ENCODE measurements at places on chromosomes 2 and 18.

DNA sequence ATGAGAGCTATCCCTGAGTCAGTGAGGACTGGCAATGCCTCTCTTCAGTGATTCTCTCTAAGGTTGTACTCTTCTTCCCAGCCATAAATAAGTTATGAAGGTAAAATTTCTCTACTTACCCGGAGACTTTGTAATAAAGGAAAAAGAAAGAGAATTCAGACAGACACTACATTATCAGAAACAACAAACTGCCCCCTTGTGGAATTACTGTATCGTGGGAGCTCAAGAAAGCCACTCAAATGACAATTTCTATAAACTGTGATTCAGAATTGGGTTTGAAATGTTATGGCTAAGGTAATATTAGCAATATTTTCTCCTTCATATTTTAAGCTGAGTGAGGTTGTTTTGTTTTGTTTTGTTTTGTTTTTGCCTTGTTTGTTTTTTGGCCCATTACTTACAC is 155.8 kb upstream of the TANK start:
- no peak for DNase-seq

DNA sequence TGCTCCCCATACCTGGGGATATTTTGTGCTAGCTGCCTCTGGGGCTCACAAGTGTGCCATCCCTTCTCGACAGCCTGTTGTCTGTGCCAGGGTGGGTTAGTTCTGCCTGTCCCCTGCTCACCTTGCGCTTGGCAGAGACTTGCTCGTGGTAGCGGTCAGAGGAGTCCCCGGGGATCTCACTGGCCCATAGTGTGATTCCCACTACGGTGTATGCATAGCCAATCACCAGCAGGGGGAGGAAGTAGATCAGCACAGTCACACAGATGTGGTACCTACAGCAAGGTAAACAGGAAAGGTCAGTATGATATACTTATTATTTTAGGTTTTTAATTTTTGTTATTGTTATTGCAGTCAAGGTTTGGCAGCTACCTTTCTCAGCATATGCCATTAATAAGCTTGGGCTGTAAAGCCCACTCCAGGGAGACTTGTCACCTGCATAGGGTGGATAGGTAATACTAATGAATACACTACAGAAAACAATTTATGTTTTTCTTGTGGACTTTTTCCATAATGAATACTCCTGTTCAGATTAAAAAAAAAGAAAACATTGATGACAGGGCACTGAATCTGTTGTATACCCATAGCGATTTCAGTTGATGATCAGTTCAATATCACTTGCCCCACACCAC is 95.2 kb downstream of the POLE4 start:
- DNase-seq = no peak

- DNase-seq = no peak
These were observed 63.0 kb downstream of the MAPK4 start for GRCh38 chr18:50622865-50623393.

DNA sequence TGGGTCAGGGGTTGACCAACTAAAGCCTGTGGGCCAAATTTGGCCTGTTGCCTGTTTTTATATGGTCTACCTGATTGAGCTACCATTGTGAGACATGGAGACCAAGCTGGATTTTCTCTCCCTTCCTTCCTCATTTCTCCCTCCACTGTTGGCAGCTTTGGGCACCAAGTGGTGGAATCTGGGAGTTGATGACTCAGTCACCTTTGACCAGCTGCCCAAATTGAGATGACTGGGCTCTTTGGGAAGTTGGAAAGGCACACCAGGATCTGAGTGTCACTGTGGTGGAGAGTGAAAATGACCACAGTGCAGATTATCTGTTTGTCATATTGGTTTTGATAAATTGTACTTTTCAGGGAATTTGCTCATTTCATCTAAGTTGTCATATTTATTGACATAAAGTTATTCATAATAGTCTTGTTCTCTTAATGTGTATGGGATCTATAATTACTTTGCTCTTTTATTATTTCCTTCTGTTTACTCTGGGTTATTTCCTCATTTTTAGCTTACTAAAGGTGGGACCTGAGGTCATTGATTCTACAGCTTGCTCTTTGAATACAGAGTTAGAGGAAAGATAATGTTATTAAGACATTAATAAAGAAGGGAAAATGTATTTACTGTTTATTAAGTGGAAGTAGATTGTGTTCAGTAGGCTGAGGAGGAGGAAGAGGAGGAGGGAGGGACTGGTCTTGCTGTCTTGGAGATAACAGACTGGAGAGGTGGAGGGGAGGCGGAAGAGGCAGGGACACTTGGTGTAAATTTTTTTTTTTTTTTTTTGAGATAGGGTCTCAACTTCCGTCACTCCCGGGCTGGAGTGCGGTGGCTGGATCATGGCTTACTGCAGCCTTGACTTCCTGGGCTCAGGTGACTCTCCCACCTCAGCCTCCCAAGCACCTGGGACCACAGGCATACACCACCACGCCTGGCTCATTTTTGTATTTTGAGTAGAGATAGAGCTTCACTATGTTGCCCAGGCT is 31.8 kb downstream of the AGFG1 start:
- DNase-seq = no peak

DNA sequence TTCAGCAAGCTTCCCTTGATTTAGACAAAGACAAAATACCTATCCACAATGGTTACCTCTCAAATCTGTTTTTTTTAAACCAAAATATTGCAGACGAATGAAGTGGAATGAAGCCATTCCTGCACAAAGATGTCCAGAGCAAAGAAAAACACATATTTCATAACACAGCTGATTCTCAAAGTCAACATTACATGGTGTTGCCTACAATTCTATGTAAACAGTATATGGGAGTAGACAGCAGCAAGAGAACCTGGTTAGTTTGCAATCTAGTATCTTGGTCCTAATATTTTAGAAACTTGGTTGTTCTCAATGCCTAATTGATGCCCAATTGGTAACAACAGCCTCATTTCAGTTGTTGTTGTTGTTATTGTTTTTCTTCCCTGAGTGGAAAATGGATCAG is 1240.9 kb upstream of the CHAC2 start:
- no peak for DNase-seq

- no peak for DNase-seq
These were observed 29.2 kb upstream of the ACVR1C start for GRCh38 chr2:157657858-157658257.

DNA sequence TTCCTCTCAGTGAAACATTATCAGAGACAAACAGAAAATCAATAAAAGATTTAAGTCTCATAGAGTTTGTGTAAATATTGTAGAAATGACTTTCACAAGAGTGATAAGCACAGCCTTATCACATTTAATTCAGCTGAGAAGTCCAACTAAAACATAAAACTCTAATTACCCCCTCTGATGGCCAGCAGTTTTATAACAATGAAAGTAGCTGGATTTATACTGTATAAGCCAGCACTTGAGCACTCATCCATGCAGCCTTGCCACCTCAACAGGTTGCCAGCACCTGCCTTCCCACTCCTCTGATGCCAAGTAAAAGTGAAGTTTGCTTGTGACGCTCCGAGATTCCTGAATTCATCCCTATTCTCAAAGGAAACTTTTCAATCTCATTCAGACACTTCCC is 103.0 kb upstream of the STK39 start:
- no peak for DNase-seq

DNA sequence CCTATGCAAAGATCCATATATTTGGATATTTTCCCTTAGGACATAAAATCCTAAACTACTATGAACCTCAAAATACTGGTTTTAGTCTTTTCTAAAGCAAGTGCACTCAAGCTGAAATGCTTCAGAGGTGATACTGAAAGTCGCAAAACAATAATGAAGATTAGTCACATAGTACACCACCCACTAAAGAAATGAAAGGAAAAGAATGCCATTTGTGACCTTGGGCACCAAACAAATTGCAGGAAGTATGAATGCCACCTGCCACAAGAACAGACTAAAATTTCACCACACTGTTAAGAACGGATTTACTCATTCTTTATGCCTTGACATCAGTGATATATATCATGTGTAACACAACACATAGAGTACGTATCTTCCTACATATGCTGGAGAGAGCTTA is 161.5 kb downstream of the ZNF521 start:
- no peak for DNase-seq

DNA sequence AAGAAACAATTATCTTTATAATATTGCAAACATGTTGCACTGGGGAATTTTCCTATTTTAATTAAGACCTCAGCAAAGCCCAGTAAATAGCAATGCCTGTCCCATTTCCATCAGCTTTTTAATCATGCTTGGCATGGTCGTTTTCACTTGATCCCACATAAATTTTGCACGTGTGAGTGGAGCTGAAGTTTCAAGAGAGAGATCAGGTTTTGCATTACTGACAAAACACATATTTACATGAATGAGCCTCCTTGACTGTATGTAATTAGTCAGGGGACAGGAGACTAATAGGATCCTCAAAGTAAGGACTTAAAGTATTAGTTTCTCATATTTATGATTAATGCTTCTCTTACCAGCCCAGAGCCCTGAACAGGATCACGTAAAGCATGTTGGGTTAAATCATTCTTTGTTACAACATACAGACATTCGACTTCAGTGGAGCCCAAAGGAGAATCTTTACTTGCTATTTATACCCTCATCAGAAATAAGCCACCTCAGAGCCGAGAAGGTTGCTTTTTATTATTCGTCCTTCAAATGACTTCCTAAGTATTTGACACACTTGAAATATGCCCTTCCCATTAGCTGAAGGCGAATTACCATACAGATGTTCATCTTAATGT is 711.3 kb downstream of the GALR1 start:
- DNase-seq = no peak

- DNase-seq = no peak
These were observed 5.2 kb downstream of the GNLY start for GRCh38 chr2:85699325-85699724.

- no peak for DNase-seq
These were observed 102.2 kb downstream of the ALPK2 start for GRCh38 chr18:58526425-58527284.

- no peak for DNase-seq
These were observed 25.7 kb upstream of the PTPN4 start for GRCh38 chr2:119734047-119734446.

DNA sequence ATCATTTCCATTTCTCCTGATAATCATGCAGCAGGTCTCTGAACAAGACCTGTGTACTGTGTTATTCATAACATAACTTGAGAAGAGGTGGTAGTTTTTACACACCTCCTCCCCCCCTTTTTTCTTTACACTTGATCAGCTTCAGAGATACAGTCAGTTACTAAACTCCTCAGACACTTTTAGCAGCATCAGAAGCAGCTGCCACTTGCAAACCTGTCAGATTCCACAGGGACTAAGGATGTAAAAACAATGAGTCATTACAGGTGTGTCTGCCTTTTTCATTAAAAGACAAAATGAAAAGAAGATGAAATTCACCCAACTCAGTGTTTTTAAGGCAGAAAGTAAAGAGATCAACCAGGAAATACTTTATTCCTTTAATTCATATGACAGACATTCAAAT is 254.0 kb downstream of the NRXN1 start:
- DNase-seq = no peak

- no peak for DNase-seq
These were observed 797 bp downstream of the KLHL14 start for GRCh38 chr18:32771871-32772580.

- DNase-seq = no peak
These were observed 327.6 kb downstream of the ZNF516 start for GRCh38 chr18:76167410-76167809.

GRCh38 chr2:231297108-231297908 is 98.2 kb upstream of the B3GNT7 start:
- peak; percentile 32 for DNase-seq

DNA sequence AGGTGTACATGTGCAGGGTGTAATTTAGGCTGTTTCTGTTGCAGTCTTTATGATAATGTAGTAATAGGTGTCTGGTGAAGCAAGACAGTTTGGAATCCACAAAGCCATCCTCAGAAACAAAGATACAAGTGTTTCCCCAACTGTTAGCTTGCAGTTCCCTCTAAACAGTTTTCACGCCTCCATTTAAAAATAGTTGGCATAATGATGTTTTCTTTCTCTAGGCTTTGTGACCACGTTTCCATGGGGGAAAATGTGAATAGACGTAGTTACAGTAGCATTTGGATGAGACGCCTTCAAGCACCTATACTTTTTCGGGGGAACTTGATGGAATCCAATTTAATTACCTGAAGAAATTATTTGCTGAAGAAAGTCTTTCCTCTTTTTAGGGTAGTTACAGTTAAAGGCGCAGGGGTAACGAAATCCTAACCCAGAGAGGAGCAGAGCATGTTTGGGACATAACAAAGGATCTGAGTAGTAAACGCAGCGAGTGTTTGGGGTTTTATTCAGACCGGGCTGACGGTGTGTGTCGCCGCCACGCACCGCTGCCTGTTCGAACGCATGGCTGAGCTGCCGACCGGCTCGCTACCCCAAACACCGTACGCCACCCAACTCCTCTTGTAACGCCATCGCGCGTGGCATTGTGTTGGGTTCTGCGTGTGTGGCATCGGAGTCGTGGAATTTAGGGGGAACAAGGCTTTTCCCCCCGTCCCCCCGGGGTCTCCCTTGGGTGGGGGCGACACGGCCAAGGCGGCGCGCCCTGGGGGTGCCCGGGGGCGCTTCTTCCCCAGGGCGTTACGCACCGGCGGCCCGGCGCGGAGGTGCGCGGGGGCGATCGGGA is 681 bp upstream of the NRP2 start:
- DNase-seq = no peak

DNA sequence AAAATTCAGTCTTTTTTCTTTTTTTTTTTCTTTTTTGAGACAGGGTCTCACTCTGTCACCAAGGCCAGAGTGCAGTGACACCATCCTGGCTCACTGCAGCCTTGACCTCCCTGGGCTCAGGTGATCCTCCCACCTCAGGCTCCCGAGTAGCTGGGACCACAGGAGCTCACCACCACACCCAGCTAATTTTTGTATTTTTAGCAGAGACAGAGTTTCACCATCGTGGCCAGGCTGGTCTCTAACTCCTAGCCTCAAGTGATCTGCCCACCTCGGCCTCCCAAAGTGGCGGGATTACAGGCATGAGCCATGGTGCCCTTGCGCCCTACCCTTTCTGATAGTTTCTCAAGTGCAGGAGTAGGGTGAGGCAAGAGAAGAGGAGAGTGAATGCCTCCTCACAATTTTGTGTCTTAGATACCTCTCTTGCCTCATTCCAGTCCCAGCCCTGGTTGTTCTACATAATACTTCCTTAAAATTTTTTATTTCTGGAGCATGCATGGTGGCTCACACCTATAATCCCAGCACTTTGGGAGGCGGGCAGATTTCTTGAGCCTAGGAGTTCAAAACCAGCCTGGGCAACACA is 68.2 kb upstream of the CAB39 start:
- DNase-seq = no peak

DNA sequence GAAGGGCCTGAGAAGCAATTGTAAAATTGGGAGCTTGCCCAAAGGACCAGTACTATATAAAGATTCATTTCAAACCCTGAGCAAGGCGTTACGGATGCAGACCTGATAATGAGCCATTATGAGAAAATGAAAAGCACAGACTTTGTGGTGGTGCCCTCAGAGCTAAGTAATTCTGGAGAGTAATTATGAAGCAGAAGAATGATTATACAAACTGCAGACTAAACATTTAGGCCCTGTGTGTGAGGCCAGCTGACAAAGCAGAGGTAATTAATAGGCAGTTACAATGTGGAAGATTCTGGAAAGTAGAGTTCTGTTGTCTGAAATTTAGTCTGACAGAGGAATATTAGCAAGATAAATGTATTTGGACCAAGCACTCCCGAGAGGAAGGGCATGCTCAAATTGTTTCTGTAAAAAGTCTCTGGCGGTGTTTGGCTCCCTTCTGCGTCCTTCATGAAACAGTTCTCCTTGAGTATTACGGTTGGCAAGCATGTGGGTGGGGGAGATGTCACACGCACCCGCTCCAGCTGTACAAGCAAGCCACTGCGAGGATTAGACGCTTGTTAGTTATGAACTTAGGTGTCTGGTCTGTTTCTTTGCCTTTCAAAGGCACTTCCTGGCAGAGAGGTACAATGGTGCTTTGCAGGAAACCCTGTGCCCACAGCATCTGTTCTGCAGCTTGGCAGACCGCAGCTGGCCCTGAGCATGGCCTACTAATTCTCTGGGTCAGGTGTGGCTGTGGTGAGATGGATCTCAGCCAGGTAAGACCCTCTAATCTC is 45.5 kb downstream of the CDC42EP3 start:
- no peak for DNase-seq

Measured in smooth muscle cell of the brain vasculature (primary cell).